Activated CD4-positive, alpha-beta T cell treated with anti-CD3 and anti-CD28 coated beads, Interleukin-2, Interleukin-4, amounts not matched to agents 100 ng/mL and 50 ng/mL, durations not matched to agents 16 hours and 8 hours (primary cell): ENCODE measurements at places on chromosomes 13 and 19.

DNA sequence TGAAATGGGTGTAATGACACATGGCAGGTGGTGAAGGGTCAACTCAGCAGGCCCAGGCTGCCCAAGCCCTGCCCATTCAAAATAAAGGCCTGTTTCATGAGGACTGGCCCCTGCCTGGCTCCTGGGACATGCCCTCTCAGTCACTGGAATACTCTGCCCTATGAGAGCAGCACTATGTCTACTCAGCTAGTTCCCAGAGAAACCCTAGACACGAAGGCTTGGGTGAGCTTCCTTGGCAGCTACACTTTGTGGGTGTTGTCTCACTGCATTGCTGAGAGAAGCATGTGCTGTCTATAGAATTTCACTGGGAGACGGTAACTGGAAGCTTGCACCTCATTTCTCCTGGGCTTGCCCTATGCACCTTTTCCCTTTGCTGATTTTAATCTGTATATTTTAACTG is 752.8 kb downstream of the LIG4 start:
- no peak for DNase-seq

DNA sequence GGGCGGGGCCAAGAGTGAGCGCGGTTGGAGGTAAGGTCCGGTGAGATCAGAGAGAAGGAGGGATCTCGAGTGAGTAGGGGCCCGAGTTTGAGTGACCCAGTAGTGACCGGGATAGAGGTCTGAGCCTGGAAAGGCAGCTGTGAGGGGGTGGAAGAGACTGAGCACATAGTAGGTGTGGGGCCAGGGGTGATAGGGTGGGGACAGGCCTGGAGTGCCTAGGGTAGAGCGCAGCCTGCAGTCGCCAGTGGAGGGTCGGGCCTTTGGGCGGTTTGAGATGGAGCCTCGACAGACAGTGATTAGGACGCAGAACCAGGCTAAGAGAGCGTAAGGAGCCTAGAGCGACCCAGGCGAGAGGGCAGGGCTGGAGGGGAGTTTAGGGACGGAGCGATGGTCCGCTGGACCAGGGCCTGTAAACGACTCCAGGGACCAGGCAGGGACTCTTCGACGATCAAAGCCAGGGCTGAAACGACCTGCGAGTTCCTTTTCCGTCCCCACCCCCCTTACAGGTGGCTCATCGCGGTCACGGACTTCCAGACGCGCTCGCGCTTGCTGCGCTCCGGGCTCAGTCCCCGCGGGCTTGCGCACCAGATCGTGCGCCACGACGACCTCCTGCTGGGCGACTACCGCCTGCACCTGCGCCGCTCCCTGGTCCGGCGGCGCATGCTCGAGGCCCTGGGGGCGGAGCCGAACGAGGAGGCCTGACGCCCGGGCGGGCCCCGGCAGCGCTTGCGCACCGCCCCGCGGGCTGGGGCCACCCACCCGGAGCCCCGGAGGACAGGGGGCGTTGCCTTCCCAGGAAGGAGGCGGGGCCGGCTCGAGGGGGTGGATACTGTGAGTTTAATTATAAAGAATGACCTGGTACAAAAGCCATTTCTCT is 9.4 kb downstream of the C19orf81 start:
- DNase-seq: peak; percentile 68

- no peak for DNase-seq
Observed at GRCh38 chr19:29211562-29212355, 1.2 kb downstream of the UQCRFS1 start.

GRCh38 chr13:75762955-75763354 is 126.8 kb downstream of the LMO7 start:
- DNase-seq: no peak

- no peak for DNase-seq
Observed at GRCh38 chr19:42554046-42554575, 25.8 kb upstream of the CEACAM1 start.

DNA sequence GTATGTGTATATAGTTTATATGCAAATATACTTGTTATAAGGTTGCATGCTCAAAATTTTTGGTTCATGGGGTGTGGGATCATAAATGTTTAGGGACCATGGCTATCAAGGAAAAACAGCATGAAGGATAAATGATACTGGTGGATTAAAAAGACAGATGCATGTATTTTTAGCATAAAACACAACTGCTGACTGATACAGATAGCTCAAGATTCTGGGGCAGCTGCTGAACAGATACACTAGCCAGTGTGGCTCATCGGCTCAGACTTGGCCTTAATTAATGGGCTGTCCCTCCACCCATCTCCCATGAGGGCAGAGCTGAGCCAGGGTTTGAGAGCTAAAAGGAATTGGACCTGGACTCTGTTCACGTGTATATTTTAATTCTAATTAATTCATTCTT is 11.4 kb downstream of the ALOX5AP start:
- no peak for DNase-seq

- DNase-seq: no peak
Observed at GRCh38 chr19:33393286-33394005, 19.9 kb downstream of the CEBPG start.

- no peak for DNase-seq
Observed at GRCh38 chr19:28972058-28972852, 240.7 kb downstream of the UQCRFS1 start.

DNA sequence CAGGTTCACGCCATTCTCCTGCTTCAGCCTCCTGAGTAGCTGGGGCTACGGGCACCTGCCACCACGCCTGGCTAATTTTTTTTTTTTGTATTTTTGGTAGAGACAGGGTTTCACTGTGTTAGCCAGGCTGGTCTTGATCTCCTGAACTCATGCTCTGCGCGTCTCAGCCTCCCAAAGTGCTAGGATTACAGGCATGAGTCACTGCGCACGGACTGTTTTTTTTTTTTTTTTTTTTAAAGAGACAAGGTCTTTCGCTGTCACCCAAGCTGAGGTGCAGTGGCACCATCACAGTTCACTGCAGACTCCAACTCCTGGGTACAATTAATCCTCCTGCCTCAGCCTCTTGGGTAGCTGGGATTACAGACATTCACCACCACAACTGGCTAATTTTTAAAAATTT is 8.2 kb upstream of the ADAMTS10 start:
- DNase-seq: no peak

DNA sequence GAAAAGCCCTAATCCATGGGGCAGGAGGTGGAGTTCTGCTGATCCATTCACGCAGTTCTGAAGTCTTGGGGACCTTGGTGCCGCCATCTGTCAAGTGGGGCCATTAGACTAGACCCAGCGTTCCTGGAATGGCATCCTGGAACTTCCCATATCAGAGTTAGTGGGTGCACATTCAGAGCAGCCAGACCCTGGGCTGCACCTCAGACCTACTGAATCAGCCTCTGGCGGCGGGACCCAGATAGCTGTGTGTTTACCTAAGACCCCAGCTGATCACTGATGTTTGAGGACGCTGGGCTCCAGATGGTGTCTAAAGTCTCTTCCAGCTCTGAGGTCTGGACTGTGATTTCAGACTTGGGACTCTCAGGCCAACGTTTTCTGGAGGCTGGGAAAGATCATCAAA is 12.8 kb downstream of the POP4 start:
- DNase-seq: no peak

GRCh38 chr19:39502640-39503417 is 4.1 kb downstream of the DLL3 start:
- DNase-seq: peak; percentile 72

DNA sequence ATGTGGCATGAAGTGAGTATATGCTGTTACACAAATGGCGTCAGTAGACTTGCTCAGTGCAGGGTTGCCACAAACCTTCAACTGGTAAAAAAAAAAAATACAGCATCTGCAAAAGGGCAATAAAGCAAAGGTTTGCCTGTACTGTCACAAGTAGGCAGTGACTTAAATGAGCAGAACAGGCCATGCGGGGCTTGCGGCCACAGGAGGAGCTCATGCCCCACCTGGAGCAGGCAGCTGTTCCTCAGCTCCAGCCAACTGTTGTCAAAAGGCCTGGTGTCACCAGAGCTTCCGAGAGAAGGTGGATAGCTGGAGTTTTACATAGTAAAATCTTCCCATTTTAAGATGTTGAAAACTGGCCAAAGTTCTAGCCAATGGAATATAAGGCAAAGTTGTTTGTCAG is 7.7 kb downstream of the ATP7B start:
- no peak for DNase-seq

DNA sequence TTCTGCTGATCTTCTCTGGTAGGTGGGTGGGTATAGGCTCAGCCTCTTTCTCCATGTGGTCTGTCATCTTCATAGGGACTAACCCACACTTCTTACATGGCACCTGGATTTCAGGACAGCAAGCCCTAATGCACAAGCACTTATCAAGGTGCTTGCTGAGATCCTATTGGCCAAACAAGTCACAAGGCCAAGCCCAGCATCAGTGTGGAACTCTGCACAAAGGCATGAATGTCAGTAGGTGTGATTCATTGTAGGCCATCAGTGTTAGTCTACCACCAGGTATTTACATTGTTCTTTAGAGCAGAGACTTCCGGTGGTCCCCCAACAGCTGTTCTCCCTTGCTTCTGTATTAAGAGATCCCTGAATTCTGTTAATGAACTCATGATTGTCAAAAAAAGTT is 8.3 kb upstream of the RB1 start:
- no peak for DNase-seq

DNA sequence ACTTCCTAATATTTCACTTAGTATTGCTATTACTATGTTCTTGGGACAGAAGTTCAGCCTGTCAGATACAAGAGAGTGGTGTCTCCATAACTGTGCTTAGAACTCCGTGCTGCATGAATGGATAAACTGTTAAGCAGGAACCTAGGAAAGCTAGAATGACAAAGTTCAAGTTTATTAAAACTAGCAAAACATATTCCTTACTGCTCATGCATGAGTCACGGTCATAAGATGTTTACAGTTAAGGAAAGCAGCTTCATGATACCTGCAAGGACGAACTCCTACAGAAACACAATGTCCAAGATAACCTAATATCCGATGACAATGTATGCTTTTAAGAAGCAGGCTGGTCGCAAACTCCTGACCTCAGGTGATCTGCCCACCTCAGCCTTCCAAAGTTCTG is 6.0 kb upstream of the ZNF765 start:
- DNase-seq: no peak

DNA sequence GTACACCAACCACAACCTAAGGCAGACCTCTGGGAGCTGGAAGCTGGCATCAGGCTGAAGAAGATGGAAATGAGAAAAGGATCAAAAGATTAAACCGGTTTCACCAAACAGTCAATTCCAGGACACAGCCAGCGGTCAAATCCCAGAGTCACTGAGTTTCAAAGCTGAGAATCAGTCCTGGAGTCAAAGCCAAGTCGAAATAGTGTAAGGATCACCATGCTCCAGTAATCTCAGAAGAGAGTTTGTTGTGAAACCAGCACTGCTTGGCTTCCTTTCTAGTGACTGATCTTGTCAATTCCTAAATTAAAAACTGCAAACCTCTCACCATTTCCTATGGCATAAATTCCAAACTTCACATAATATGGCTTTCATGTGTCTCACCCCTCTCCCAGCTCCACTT is 198.8 kb downstream of the GPC6 start:
- DNase-seq: no peak

- no peak for DNase-seq
Observed at GRCh38 chr13:112363867-112364528, 12.2 kb upstream of the SPACA7 start.

- DNase-seq: no peak
Observed at GRCh38 chr19:55223291-55224037, 5.1 kb downstream of the TMEM86B start.

DNA sequence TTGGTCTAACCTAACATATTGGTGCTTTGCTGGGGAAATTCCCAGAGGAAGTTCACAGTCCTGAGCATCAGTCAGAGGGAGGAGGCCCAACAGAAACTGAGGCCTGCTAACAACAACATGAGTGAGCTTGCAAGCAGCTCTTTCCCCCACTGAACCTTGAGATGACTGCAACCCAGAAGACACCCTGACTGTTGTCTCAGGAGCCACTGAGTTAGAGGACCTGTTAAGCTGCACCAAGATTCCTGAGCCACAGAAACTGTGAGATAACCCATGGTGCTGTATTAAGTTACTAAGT is 193.2 kb upstream of the UBL3 start:
- DNase-seq: no peak

DNA sequence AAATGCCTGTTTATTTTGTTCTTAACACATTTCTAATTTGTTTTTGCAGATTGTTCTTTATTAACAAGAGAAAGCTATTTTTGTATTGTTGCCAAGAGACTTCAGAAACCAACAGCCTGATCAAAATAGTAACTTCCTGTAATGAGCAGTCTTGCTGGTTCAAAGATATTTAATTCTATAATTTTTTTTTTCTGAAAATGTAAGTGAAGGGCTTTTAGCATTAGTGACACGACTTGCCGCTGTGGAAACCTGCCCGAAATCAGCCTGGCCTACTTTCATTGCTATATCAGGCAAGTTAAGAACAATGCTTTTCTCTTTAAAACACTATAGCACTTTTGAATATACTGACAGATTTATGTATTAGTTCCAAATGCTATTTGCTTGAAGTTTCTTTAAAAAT is 374.3 kb downstream of the EFNB2 start:
- DNase-seq: no peak

DNA sequence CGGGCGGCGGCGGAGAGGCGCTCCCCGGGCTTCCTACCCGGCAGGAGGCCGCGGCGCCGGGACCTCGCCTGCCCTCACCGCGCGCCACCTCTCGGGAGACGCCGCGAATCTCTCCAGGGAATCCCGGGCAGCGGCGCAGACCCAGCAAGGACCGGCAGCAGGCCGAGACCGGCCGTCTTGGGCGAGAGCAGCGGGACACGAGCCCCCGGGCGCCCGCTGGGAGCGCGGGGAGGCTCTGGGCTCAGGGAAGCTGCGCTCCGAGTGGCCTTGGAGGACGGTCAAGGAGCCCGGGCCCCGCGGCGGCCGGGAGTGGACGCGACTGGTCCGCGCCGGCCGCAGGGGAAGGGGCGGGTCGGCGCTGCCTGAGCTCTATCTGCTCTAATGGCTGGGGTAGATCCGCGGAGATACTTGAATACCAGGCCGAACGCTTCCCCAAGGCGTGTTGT is 14.7 kb downstream of the CDX2 start:
- DNase-seq: no peak

GRCh38 chr13:37306778-37307544 is 201.5 kb upstream of the CSNK1A1L start:
- no peak for DNase-seq

DNA sequence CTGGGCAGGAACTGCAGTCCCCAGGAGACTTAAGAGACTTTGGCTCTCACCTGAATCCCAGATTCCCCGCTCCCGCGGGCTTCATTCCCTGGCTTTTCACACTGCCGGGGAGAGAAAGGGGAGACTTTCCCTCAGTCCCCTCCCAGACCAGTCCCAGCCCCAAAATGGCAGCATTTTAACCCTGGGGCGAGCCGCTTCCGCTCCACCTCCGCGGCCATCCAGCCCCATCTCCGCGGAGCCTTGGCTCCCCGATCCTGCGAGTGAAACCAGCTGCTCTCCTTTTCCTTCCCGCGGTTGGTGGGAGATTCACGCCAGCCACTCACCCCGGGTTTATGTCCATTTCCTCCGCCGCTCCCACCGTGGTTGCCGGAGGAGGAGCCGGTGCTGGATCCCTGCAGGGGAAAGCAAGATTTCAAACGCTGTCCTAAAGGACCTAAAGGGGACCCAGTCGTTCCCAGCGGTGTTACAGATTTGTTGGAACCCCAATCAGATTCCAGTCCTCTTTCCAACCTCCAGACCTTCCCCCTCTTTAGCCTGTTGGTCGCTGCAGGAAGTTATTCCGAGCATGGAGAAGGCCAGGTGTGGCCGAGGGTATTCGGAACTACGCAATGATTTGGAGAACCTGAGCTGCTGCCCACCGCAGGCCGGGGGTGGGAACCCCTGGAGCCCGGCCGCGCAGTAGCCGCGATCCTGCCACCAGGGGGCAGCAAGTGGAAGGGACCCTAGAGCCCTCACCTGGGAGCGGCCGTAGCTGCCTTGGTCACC is 3.4 kb downstream of the DMKN start:
- peak; percentile 57 for DNase-seq

GRCh38 chr19:56076498-56076897 is 44.6 kb downstream of the ZNF787 start:
- DNase-seq: peak; percentile 40

GRCh38 chr13:104008541-104009435 is 942.6 kb upstream of the SLC10A2 start:
- DNase-seq: no peak
